ENCODE measurements at places on chromosomes 16 and 17. TPM values are rescaled to one million over a fixed set of nuclear protein-coding genes. Genes with fewer than 3 reads are reported as not detected.

The RAB26 gene
- total RNA-seq, result 0.40 TPM

DNA sequence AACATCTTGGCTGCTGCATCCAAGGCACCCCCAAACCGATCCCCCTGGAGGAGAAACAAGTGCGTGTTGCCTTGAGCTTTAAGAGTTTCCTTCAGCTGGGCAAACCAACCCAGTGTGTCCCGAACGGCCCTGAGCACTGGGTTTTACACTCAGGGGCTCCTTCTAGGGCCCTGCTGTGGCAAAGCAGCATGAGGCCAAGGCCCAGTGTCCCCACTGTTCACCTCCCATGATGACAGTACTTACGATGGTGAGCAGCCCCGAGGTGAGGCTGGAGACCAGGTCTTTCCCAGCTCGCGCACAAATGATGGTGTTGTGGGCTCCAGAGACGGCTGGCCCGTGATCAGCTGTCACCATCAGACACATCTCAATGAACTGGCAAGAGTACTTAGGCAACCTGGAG lies 6.6 kb upstream of the KLHL11 start:
- DNase-seq, result no peak

DNA sequence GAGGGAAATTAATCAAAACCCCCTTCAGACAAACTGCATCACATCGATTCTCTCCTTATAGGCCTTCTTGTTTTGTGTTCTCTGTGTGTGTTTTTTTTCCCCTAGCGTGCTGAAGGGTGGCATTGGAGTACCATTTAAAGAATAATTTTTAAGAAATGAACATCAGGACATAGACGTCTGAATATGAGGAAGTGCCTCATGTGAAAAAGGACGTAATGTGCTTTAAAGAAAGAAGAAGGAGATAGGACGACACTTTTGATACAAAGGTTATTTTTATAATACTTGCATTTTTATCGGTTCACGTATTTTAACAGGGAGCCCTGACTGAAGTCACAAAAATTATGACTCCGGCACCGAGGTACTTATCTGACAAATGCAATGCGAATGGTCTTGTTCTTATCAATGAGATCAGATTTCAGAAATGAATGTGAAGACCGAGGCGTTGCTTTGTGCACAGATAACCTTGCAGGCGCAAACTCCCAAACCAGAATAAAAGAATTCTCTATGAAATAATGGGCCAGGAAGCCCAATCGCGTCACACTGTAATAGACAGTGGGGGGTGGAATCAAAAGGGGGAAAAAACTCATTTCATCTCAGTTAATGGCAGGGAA lies 606.3 kb downstream of the MAF start:
- no peak for DNase-seq

GRCh38 chr17:17943281-17943984 lies 28.8 kb downstream of the TOM1L2 start:
- no peak for DNase-seq

The PMP22 gene
- total RNA-seq, result 2,465 TPM

DNA sequence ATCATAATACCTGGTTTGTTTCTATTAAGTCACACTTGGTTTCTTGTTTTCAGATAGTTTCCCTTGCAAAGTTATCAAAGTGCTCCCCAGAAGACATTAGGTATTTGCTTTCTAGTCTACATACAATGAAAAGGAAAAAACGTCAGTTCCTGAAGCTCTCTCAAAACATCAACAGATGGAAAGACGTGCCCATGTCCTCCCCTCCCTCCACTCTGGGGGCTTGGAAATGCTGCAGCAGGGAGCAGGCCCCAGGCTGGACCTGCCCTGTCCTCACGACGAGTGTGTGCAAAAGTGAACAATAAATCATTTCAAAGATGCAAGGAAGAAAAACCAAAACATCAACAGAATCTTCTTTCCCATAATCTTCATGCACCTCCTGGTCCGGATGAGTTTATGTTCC lies 118.5 kb downstream of the USP22 start:
- no peak for DNase-seq

The MYH2 gene
- total RNA-seq, result not detected

GRCh38 chr16:15672514-15673167 lies 22.6 kb downstream of the NDE1 start:
- DNase-seq, result peak; percentile 92

DNA sequence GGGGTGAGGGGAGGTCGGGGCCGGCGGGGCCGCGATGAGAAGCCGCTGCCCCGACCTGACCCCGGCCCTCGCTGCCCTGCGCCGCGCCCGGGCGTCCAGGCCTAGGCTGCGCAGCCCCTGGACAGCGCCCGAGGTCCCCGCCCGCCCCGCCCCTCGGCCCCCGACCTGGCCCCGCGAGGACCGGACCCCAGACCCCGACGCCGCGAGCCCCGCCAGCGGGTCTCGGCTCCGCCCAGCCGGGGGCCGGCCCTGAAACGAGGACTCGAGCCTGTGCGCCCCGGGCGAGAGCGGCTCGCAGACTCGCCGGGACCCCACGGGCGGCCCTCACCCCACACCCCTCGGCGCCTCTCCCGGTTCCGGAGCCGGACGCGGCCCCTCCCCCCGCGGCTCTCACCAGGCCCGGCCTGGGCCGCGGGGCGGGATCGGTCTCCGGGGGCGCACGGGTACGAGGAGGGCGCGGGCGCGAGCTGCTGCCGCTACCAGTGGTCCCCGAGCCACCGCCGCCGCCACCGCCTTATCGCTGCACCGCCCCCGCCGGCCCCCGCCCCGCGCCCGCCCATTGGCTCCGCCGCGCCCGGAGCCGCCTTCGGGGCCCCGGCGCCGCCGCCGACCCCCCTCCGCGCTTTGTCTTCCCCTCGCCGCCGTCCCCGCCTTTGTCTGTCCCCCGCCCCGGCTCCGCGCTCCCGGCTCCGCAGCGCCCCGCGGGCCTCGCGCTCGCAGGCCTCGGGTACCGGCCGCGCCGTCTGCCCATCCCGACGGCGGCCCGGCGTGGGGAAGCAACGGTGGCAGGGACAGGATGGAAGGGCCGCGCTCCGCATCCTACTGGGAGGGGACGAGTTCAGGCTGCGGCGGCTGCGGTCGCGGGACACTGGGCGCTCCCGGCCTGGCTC lies at the start of gene LIMD2:
Gene LIMD2 (minus strand): TSS at position 488 of the 890 bp plus-strand sequence. CDS start 827 bp downstream, outside the sequence.
- peak; percentile 80 for DNase-seq

DNA sequence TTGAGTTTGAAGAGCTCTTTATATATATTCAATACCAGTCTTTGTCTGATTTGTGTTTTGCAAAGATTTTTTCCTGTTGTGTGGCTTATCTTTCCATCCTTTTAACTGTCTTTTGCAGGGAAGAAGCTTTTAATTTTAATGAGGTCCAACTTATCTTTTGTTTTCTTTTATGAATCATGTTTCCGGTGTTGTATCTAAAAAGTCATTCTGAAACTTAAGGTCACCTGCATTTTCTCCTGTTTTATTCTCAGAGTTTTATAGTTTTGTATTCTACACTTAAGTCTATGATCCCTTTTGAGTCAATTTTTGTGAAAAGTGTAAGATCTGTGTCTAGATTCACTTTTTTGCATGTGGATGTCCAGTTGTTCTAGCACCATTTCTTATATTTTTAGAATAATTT lies 24.6 kb upstream of the COX10 start:
- DNase-seq, result no peak

DNA sequence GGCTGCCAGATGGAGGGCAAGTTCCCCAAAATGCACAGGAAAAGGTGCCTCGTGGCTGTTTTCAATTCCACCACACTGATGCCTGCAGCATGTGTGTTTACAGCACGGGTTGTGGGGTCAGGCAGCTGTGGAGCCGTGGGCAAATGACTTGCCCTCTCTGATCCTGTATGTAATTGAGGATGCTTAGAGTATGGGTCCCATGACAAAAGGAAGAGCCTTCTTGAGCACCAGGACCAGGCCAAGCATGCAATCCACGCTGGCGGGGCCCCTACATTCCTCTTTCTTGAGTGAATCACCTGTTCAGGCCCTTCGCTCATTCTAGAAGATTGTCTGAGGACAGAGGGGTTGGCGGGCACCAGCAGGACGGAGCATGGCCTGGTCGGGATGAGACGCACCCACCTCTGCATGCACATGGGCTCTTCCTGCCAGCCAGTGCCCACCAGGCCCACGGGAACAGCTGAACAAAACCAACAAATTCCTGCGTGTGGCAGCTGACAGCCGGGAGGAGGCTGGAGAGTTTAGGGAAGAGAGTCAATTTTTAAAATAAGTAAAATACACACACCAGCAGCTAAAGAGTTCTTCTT lies 1.4 kb upstream of the CTRB2 start:
- no peak for DNase-seq

- DNase-seq, result no peak
Measured at GRCh38 chr16:20094157-20094556, 20.5 kb upstream of the GPR139 start.

DNA sequence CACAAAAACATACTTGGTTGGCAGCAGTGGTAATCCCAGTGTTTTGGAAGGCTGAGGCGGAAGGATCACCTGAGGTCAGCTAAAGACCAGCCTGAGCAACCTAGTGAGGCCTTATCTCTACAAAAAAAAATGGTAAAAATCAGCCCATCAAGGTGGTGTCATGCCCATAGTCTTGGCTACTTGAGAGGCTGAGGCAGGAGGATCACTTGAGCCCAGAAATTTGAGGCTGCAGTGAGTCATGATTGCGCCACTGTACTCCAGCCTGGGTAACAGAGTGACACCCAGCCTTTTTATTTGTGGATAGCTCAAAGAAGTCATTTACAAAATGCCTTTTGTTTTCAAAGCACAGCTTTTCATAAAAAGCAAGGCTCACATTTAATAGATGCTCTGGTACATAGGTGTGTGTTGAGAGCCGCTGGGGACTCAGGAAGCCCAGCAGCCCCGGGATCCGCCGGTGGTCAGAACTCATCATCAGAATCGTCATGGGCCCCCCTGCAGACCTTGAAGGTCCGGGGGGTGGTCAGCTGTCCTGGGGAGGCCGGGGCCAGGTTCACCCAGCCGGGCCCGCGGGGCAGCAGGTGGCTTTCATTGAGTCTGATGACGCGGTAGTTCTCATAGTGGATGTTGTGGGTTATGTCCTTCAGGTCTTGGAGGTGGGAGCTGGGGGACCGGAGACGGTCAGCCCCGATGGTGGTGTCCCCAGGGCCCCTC lies 10.5 kb upstream of the ZNF500 start:
- no peak for DNase-seq

The MT1E gene
- total RNA-seq, result 44.7 TPM

- peak; percentile 75 for DNase-seq
Measured at GRCh38 chr17:19867329-19868078, at the start of gene ULK2. Gene ULK2 (minus strand): TSS chr17:19867936. CDS start chr17:19867417, 519 bp downstream.

GRCh38 chr17:81068411-81069134 lies 33.6 kb downstream of the BAIAP2 start:
- no peak for DNase-seq
